ENCODE measurements at places on chromosomes 7 and 10. TPM values are rescaled to one million over a fixed set of nuclear protein-coding genes. Genes with fewer than 3 reads are reported as not detected.

CHAT gene
- not detected for total RNA-seq

HYCC1 gene
- 83.0 TPM for total RNA-seq

ELAPOR2 gene
- total RNA-seq, result 12.9 TPM

PSD gene
- 6.8 TPM for total RNA-seq

Measured in epithelial cell of alveolus of lung (primary cell).